ENCODE measurements at places on chromosomes 3 and 15.

- no peak for DNase-seq
These were observed 325.4 kb upstream of the ONECUT1 start for GRCh38 chr15:53115563-53115962.

DNA sequence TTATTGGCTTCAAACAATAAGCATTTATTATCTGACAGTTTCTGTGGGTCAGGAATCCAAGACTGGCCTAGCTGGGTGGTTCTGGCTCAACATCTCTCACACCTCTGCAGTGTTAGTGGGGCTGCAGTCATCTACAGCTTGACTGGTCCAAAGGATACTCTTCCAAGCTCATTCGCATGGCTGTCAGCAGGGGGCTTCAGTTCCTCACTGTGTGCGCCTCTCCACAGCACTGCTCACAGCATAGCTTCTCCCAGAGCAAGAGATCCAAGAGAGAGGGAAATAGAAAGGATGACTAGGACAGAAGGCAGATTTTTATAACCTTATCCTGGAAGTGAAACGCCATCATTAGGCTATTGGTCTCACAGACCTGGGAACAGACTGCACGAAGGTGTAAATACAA lies 64.2 kb downstream of the MAGI1 start:
- DNase-seq = no peak

- DNase-seq = no peak
These were observed 46.4 kb upstream of the HES1 start for GRCh38 chr3:194089357-194090177.

DNA sequence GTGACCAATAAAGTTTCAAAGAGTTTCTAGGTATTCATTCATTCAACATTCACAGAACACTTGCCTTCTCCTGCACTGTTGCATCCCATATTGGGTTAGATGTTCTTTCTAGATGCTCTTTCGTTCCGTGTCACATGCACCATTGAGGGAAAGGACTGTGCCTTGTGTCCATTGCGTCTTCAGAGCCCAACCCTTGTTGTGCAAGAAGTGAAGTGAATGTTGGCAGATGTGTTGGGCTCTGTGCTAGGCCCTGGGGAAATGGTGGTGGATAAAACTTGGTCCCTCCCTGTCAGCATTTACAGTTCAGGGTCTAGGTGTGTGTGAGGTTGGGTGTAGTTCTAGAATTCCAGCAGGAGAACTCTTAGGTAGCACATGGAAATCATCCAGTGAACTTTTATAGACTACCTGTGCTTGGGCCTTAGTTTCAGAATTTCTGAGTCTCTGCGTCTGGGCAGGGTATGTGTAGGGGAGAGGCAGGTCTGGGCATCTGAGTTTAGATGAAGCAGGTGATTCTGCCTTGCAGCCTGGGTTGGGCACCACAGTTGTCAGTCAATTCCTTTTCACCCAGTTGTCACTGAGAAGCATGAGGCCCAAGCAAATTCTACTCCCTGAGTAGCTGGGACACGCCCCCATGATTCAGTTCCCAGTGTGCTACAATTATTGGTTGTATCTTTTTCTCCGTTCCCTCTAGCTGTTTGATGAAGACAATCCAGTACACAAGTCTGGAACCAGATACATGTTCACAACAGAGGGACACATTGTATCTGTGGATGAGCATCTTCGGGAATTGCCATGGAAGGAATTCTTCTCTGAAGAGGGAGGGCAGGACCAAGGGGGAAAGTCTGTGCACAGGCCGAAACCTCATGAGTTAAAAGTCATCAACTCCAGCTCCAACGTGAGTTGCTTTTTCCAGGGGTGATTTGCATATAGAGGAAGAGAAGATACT lies 25.4 kb downstream of the EDEM1 start:
- no peak for DNase-seq

DNA sequence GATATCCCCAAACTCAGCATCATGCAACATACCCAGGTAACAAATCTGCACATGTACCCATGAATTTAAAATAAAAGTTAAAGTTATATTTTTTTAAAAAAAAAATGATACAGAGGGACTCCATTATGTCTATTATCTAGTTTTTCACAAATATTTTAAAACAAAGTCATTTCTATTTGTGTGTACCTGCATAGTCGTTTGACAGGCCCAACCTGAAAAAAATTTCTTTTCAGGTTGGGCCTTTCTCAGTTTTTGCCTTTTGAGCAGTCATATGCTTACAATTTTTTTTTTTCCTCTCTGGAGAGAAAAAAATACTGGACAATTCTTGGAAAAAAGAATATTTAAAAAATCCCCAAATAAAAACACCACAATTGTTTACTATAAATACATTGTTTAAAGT lies 459.5 kb downstream of the FOXP1 start:
- DNase-seq = no peak

- DNase-seq = peak; percentile 27
These were observed 121.0 kb upstream of the PRR20G start for GRCh38 chr3:127408684-127409420.

DNA sequence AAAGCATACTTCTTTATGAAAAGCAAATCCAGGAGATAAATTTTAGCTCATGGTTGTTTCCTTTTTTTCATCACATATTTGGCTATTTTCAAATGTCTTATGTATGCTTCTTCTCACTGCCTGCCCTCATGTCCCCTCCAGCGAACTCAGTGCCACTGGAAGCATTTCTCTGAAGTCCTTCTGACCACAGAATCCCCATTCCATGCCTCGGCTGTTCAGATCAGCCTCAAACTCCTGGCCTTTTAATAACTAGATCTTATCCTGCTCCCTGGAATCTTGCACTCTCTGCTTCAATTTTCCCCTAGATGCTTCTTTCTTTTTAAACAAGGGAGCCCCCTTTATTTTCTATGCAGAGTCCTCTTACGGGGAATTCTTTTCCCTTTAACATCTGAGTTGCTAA lies 10.1 kb downstream of the ETV5 start:
- DNase-seq = no peak

DNA sequence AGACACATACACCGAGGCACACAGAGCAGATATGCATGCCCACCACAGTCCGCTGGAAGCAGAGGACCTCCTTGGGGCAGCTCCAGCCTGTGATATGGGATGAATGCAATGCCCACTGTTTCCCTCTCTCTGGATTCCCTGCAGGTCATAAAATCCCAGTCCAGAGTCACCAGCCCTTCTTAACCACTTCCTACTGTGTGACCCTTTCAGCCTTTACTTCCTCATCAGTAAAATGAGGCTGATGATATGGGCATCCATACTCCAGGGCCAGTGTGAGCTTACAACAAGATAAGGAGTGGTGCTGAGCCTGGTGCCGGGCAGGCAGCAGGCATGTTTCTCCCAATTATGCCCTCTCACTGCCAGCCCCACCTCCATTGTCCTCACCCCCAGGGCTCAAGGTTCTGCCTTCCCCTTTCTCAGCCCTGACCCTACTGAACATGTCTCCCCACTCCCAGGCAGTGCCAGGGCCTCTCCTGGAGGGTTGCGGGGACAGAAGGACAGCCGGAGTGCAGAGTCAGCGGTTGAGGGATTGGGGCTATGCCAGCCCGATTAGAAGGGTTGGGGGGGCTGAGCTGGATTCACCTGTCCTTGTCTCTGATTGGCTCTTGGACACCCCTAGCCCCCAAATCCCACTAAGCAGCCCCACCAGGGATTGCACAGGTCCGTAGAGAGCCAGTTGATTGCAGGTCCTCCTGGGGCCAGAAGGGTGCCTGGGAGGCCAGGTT lies at the start of gene GNAT1:
TSS of gene GNAT1 (plus strand) at position 675 of the 725 bp plus-strand sequence. CDS start 116 bp downstream, outside the sequence.
- no peak for DNase-seq

GRCh38 chr3:15171096-15171495 lies 35.0 kb upstream of the CAPN7 start:
- DNase-seq = no peak

GRCh38 chr15:43410572-43411214 lies 39.8 kb downstream of the TUBGCP4 start:
- DNase-seq = no peak

- no peak for DNase-seq
These were observed at the start of gene PPARG for GRCh38 chr3:12288182-12289129. Gene PPARG (plus strand): TSS chr3:12289070. CDS start chr3:12379712, 90,642 bp downstream.

- peak; percentile 10 for DNase-seq
These were observed 250.9 kb upstream of the TPM1 start for GRCh38 chr15:62791694-62792093.

DNA sequence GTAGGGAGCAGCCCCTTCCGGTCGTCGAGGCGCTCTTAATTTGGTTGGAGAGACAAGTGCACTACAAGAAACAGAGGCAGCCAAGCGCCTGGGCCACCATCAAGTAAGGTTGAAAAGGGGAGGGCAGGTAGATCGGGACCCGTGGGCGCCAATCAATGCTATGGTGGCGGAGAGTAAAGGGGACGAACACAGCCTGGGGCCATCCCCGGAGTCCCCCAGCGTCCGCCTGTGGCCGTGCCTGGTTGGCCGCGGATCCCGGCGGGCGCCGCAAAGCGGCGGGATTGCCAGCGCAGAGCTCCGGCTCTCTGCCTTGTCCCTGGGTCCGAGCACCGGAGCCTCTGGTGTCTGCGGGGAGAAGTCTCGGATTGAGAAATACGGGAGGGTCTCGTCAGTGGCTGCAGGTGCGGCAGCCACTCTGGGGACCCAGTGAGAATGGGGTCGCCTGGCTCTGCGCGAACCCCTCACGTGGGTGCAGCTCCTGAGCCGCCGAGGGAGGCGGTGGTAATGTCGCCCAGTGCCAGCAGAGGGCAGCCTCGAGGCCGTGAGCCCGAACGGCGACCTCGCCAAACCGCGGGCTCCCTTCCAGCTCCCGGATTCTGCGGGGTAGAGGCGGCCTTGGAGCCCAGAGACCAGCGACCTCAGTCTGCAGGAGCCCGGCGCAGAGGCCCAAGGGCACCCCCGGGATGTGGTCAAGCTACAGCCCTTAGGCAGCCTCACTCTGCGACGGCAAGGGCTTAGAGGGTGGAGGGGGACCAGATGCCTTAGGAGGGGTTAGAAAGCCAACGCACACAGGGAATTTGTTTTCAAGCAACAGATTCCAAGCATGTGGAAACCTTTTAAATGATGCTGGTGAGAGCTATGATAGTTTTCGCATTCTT lies 10.8 kb downstream of the FOXL2 start:
- DNase-seq = peak; percentile 21

DNA sequence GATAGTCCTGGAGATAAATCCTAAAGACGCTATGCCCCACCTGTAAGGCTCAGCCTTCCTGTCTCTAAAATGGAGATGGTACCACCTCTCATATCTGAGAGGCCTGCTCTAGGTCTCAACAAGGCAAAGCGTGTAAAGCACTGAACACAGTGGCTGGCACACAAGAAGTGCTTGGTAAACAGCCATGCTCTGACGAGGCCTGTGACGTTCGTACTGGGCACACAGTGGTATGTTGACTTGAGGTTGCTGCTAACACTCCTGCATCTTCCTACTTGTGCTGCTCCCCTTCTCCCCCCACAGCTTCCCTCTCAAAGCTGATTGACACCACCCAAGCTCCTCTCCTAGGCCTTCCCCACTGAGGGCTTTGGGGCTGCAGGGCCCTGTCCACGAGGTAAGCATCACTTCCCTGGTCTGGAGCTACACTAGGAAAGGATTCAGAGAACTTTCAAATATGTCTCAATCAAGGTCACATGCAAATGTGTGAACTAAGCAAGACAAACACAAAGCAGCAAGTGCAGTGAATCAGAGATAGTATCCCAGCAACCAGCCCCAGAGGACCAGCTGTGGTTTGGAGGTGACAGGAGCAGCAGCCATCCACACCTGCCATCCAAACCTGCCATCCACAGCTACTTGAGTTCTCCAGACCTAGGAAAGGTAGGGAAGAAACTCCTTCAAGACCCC lies 177.5 kb downstream of the STT3B start:
- DNase-seq = no peak

DNA sequence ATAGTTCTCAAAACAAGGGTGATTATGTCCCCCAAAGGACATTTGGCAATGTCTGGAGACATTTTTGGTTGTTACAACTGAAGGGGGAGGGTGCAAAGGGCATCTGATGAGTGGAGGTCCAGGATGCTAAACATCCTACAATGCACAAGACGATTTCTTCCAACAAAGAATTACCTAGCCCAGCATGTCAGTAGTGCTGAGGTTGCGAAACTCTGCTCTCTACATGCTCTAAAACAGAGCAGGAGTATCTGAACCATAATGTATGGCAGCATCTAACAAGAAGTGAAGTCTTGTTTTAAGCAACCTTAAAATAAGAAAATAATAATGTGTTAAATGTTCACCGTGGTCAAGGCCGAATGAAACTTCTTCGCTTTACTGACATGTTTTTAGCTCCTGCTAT lies 7.0 kb downstream of the GYG1 start:
- DNase-seq = no peak

- no peak for DNase-seq
These were observed 790 bp downstream of the PARP14 start for GRCh38 chr3:122681284-122681973.

DNA sequence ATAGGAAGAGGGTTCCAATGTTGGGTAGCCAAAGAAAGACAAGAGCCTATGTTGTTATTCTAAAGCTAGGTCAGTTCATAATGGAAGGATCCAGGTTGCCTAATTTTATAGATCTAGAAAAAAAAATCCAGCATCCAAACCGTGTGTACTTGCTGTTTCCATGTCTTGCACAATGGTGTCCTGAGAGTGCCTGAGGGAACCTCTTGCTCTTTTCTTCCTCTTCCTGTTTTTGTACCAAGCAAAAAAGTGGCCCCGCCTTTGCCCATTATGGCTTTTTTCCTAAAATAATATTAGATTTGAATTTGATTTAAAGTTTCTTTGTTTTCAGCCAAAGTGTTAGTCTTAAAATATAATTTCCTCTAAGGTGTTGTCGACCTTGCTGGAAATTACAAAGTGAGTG lies 224.4 kb downstream of the RYR3 start:
- no peak for DNase-seq

DNA sequence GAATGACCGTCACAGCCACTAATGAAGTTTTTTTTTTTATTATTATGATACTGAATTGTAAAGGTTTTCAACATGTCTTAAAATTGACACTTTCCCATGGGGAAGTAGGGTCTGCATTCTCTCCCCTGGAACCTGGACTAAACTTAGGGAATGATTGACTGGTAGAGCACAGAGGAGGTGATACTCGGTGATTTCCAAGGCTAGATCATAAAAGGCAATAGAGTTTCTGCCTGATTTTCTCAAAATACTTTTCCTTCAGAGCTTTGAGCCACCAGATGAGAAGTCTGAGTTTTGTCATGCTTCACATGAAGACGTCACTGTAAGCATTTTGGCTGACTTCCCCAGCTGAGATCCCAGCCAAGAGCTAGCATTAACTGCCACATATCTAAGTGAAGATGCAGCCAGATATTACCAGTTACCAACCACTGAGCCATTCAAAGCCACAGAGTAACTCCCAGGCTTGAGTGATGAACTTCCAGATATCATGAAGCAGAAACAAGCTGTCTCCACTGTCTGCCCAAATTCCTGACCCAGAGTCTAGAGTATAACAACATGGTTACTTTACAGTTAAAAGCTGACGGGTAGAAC lies 105.8 kb downstream of the LSAMP start:
- DNase-seq = no peak

GRCh38 chr15:63575312-63575711 lies 21.9 kb upstream of the FBXL22 start:
- DNase-seq = no peak
